ENCODE measurements at places on chromosomes 3 and 15.

GRCh38 chr3:159455741-159456181, 532.9 kb upstream of the IL12A start:
- no peak for DNase-seq

DNA sequence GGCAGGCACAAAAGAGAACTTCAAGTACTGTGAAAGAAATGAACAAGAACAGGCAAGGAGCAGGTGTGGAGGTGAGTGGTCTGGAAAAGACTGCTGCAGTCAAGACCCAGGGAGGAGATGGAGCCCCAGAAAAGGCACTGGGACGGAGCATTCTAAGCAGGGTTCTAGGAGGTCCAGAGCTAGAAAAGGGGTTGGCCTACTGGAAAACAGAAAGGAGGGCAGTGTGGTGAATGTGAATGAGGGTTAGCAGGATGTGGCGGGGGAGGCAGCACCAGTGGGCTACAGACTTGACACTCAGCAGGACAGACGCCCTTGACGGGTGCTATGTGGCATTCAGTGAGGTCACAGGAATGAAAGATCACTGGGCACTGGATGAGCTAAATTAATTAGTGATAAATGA, 75.7 kb downstream of the SENP2 start:
- DNase-seq, result no peak

DNA sequence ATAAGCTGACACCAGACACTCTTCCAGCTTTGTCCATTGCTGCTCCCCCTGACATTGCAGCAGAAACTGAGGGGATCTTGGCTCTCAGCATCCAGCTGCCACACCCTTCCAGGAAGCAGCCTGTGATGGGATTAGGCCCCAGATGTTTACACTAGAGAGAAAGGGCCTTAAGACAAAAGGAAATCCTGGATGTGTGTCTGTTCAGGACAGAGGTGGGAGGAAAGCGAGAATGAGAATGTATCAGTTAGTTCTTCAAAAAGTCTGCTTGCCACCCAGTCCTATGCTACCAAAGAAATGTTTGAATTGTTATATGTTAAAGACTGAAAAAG, 58.8 kb downstream of the HES1 start:
- DNase-seq, result no peak

DNA sequence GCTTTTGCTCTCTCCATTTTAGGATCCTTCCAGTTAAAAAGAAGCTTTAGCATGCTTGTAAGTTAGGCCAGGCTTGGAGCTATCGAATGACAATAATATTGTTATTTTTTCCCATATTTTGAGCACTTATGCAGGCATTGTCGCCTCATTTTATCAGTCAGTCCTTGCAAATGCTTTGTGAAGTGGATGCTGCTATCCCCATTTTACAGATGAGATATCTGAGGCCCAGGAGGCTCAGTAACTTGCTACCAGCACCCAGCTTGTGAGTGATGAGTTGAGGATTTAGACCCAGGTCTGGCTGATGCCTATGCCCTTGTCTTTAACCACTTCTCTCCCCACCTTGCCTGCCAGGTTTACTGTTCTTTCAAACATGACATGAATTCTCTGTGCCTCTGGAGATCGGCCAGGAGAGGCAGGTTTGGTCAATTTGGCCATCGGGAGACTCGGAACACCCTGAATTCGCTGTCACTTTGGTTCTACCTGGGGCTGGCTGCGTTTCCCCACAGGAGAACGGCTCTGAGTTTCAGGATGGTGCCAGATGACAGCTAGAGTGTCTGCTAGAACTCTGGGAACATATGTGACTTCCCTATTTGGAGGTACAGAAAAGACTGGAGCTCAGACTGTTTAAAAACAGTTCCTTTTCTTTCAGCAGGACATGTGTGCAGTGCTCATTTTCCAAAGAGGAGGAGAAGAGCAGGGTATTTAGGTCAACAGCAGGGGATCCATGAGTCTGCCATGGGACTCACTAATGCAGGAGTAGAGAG, 25.5 kb upstream of the ZNF710 start:
- DNase-seq, result no peak

DNA sequence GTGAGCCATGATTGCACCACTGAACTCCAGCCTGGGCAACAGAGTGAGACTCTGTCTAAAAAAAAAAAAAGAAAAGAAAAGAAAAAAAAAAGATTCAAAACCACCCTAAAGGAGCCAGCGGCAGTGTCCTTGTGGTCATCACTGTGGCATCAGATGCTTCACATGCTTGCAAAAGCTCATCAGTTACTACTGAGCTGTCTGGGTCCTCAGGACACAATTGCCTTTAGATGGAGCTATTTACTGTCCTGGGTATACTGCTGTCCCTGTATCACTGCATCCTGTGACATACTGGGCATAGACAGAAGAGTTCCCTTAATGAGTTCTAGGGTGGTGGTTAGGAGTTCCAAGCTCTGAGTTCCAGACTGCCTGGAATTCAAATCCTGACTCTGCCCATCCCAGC, 85.8 kb downstream of the LINGO1 start:
- DNase-seq, result no peak

GRCh38 chr3:51777985-51778384, 1.1 kb downstream of the IQCF6 start:
- DNase-seq, result no peak

Measured in stimulated activated CD4-positive, alpha-beta T cell treated with anti-CD3 and anti-CD28 coated beads, Interleukin-4, amount 100 ng/mL, for 1 hour (primary cell).